SHP77 treated with DMSO at 0.1 percent for 48 hours (cell line): ENCODE measurements at places on chromosomes 12 and 14.

DNA sequence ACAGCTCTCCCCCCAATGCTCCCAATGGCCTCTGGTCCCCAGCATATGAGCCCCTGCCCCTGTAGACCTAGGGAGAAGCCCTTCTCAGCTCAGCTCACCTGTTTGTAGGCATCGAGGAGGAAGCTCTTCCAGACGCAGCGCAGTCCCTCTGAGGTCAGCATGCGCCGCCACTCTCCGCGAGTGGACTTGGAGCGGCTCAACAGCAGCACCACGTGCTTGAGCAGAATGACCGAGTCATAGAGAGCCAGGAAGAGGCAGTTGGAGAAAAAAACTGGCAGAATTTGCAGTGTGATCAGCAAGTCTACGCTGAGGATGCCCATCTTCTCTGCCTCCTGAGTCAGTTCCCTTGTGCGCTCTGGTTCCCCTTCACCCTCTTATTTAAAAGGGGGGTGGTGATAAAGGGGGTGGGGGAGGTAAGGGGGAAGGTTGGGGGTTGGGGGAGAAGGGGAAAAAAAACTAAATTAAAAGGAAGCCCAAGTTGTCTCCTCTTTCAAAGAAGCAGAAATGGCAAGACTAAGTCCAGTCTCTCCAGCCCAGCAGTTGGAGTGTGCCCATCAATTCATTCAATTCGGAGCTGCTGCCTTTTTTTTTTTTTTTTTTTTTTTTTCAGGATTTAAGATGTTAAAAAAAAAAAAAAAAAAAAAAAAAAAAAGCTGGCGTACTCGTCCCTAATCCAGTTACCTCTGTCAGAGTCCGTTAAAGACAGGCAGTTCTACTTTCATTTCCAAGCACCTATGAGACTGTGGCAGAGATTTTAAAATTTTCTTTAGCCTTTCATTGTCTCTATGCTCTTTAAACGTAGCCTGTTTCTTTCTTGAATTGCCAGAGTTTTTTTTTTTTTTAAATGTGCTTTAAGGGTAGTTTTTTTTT, at the start of gene DIO2:
DIO2 (minus strand) TSS at position 352 of the 870 bp plus-strand sequence; CDS start at position 320, 32 bp downstream.
- DNase-seq: no peak

- DNase-seq: no peak
Observed at GRCh38 chr14:102046337-102047278, 40.2 kb downstream of the HSP90AA1 start.

GRCh38 chr14:91858536-91859275, 8.6 kb downstream of the TC2N start:
- DNase-seq: no peak

- no peak for DNase-seq
Observed at GRCh38 chr14:49868720-49869114, 16.1 kb upstream of the NEMF start.

- no peak for DNase-seq
Observed at GRCh38 chr12:5746036-5746908, 198.8 kb downstream of the ANO2 start.

DNA sequence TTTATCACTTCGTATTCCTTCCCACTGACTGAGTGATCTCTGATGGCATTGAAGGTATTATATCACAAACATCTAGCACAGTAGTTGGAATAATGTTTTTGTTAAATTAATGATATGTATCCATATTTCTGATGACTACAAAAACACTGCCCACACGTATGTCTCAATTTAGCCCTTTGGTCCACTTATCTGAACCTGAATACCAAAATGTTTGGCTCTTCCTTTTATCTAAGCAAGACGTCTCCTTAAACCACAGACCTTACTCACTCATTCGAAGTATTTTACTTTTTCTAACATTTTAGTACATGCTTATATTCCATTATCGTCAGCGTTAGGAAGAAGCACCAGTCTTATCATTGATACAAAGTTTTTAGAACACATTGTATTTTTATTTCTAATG, 126.4 kb downstream of the PIK3C2G start:
- no peak for DNase-seq

- no peak for DNase-seq
Observed at GRCh38 chr14:24298892-24299254, 707 bp downstream of the DHRS1 start.

- no peak for DNase-seq
Observed at GRCh38 chr12:131087991-131088700, 134.4 kb downstream of the ADGRD1 start.
